Adipose tissue (tissue), 3 donors: ENCODE measurements at places on chromosomes 5 and 9. TPM values are rescaled to one million over a fixed set of nuclear protein-coding genes. Genes with fewer than 3 reads are reported as not detected.

FAM151B gene
- polyA plus RNA-seq = 1.1 TPM

CNOT8 gene
- polyA plus RNA-seq = 52.8 TPM

PRLR gene
- polyA plus RNA-seq = 0.61 TPM

GLDC gene
- 0.12 TPM for polyA plus RNA-seq

OR1Q1 gene
- not detected for polyA plus RNA-seq

SLC45A2 gene
- not detected for polyA plus RNA-seq

FAM200C gene
- 0.74 TPM for polyA plus RNA-seq

SPATA31E1 gene
- not detected for polyA plus RNA-seq

TCF7 gene
- 1.7 TPM for polyA plus RNA-seq

GTF2H2C gene
- polyA plus RNA-seq = 11.2 TPM

FOXD4L4 gene
- not detected for polyA plus RNA-seq

NUTM2F gene
- not detected for polyA plus RNA-seq
